ENCODE measurements at places on chromosomes 11 and 22.

- no peak for DNase-seq
These were observed 9.8 kb downstream of the CD82 start for GRCh38 chr11:44575288-44575672.

DNA sequence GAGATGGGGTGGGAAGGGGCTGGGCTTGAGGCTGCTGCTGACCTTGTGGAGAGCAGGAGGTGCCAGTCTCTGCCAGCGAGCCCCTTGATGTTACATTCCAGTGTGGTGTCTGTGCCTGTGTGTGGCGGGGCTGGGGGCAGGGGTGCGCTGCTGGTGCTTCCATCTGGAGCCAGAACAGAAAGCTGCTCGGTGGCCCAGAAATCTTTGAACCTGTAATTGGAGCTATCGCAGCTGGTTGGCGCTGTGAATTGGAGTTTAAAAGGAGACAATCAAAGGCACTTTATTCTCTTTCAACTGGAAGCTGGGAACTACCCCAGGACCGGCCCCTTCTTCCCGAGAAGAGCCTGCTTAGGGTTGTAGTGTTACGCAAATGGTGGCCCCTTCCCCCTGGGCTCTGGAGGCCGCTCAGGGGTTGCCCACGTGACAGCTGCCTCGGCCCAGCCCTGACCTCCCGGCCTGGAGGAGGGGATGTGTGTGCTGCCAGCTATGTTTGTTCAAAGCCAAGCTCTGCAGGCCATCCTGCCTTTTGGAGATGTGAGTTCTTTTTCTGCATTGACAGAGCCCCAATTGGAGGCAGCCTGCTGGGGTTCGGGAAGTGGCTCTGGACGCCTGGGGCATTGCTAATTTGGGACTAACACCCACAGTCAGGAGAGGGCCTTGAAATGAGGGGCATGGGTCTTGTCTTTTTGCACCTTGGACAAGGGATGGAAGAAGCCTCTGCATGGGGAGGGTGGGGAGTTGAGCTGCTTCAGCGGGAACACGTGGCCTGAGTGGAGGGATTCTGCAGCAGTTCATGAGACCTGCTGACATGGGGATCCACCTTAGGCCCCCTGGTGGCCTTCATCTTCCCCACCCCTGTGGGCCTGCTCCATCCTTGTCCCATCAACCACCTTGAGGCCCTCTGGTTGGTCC, 14.0 kb upstream of the ARSA start:
- DNase-seq, result no peak

DNA sequence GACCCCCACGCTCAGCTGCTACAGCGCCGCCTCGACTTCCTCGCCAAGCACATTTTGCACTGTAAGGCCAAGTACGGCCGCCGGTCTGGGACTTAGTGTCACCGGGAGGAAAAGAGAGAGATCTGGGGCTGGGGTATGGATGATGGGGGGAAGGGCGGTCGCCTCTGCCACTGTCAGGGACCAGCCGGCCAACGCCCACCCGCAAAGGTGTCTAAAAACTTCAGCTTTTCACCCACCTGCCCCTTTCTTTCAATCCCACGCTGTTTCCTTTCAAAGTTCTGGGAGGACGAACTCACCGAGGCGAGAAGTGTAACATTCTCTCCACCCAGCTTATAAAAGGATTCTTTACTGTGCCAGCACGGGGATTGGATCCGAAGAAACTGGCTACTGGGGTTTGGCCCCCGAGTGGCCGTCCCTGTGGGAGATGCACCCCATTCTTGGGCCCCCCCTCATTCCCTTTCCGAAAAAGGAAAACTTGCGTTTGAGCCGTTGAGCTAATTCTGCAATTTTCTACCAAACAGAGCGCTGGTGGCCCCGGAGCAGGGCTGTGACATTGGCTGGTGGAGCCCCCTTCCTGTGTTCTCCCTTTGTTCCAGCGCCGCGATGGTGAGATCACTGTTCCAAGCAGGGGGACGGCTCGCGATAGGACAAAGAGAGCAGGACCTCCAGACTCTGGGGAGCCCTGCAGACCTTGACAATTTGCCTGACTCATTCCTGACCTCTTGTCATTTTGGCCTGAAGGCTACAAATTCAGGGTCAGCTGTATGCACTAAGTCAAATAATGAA, 1.8 kb downstream of the FJX1 start:
- no peak for DNase-seq

DNA sequence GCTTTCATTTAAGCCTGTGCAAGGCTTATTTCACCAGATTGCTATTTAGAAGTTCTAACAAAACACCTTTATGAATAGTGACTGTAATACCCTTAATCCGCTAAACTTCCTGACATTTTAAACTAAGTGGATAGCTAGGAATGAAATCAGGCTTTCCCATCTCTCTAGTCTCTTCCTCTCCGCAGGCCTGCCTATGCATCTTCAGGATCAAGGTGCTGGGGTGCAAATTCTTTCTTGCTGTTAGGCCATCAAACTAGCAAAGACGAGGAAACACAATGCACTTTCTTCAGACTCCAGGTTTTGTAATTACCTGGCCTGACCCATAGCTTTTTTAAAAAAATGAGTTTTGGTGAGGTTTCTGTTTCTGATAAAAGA, 149.4 kb downstream of the DBX1 start:
- DNase-seq, result no peak

GRCh38 chr11:45100339-45100738, 46.1 kb upstream of the PRDM11 start:
- DNase-seq, result peak; percentile 48

DNA sequence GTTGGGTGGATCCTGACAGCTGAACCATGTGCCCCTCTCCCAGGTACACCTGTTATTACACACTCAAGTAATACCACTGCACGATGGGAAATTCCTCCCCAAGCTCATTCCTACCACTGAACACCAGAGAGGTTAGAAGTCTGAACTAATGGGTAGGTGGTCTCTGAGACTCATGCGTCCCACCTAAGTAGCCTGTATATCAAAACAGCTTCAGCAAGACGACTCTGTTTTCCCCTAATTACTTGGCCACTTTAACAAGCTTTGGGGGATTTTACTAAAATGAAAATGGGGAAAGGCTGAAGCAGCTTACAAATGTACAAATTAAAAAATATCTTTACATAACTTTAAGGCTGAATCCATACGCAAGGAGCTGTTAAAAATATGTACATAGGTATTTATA, 29.4 kb downstream of the LGR4 start:
- DNase-seq, result no peak

DNA sequence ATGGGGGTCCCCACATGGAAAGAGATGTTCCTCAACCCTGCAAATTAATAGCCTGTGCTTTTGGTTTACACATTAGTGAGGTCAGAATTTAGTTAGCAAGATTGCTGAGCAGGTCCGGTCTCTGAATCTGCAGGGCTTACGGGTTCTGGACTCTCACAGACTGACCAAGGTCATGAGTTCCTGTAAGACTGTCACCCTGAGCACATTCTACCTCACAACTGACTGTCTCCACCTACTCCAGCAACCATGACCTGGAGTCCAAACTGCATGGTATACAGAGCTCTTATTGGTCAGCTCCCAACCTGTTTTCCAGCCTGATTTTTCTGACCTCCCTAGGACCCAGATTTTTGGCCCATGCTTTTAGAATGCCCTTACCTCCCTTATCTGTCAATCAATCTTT, 28.2 kb downstream of the DKK3 start:
- no peak for DNase-seq

- peak; percentile 97 for DNase-seq
These were observed 1.1 kb downstream of the BSCL2 start for GRCh38 chr11:62705880-62706849.

- no peak for DNase-seq
These were observed 20.8 kb upstream of the TCF20 start for GRCh38 chr22:42291287-42291686.

DNA sequence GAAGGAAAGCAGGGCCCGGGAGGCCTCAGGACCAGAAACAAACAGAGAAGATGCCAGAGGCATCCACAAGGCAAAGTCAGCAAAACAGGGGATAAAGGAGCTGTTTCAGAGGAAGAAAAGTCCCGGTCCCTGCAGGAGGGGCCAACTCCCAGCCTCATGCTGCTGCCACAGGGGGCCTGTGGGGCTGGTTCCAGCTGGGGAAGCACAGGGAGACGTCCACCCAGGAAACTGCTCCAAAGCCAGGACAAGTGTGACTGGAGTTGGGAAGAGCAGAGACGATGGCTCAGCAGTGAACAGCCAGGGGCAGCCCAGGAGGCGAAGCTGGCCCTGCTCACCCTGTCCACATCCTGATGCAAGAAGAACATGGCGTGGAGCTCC, 454.4 kb downstream of the BRD1 start:
- DNase-seq, result no peak

DNA sequence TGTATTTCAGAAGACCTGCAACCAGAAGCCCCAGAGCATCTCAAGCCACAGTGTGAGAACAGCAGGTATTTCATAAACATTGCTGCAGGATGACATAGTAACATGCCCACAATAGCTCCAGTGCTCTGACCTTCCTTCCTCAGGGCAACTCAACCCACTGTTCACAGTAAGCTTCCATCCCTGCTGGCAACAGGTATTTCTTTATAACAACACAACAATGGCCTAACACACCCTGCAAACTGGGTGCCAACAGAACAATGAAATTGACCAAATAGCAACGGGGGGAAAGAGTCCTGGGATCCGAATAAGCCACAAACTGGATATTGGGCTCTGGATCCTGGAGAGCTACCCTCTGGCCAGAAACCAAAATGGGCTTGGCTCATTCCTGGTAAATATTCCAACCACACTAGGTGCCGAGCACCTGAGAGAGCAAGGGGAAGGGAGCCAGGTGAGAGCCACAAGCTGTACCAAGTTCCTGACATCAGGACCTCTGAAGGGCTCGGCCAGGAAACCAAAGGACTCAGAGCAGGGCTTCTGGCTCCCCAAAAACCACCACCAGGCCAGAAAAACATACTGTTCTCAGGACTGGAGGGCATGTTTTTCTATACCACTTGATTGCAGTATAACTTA, 99.5 kb downstream of the MICAL3 start:
- no peak for DNase-seq

- no peak for DNase-seq
These were observed 581 bp upstream of the EIF3L start for GRCh38 chr22:37848587-37849088.

GRCh38 chr11:12765428-12765827, 91.2 kb downstream of the TEAD1 start:
- peak; percentile 73 for DNase-seq

DNA sequence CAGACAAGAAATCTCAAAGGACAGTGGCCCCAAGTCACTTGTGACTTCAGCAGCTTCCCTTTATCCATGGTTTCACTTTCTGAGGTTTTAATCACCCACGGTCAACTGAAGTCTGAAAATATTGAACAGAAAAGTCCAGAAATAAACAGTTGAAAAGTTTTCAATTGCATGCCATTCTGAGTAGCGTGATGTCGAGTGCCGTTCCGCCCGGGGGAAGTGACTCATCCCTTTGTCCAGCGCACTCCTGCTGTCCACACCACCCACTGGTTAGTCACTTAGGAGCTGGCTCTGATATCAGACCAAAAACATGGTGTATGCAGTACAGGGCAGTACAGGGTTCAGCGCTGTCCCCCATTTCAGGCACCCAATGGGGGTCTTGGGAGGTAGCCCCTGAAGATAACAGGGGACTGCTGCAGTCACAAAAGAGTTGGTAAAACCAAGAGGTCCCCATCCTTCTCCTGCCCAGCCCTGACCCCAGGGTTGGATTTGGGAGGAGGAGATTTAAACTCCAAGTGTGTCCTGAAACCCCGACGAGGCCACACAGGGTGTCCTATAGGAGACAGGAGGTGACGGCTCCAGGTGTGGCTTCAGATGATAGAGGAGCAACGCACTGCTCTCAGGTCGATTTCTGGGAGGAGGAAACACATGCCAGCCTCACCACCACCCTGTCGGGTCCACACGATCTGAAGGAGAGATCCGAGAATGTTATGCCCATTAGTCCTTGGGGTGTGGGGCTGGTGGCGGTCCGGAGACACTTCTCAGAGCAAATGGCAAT, 390.1 kb downstream of the CTTN start:
- DNase-seq, result no peak

GRCh38 chr11:68481579-68482240, 21.2 kb downstream of the PPP6R3 start:
- DNase-seq, result no peak

- no peak for DNase-seq
These were observed 12.7 kb downstream of the TSPAN4 start for GRCh38 chr11:855330-855674.

DNA sequence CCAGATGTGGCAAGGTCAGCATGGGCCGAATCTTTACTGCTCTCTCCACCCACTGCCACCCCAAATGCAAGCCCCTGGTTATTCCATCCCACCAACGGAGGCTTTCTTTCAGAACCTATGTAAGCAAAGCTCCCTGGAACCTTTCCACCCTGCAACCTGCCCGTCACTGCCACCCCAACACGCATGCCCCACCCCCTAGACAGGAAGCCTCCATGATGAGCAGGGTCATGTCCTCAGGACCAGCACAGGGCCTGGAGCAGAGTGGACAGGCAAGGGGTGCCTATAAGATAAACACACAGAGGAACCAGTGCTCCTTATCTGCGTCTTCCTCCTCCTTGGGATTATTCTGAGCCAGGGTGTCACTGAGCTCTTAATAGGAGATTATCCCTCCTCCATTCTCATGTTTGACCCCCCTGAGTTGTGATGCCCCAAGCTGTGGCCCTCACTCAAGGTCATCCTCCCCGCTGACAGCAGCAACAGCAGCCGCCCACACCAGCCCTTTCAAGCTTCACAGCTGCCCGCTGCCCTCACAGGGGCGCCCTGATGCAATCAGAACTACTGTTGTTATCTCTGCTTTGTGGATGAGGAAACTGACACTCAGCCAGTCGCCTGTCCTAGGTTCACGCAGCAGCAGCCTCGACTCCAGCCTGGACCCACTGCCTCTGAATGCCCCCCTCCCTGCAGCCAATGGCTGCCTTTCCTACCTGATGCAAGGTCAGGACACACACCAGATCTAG, 647.3 kb downstream of the TBC1D22A start:
- peak; percentile 53 for DNase-seq

DNA sequence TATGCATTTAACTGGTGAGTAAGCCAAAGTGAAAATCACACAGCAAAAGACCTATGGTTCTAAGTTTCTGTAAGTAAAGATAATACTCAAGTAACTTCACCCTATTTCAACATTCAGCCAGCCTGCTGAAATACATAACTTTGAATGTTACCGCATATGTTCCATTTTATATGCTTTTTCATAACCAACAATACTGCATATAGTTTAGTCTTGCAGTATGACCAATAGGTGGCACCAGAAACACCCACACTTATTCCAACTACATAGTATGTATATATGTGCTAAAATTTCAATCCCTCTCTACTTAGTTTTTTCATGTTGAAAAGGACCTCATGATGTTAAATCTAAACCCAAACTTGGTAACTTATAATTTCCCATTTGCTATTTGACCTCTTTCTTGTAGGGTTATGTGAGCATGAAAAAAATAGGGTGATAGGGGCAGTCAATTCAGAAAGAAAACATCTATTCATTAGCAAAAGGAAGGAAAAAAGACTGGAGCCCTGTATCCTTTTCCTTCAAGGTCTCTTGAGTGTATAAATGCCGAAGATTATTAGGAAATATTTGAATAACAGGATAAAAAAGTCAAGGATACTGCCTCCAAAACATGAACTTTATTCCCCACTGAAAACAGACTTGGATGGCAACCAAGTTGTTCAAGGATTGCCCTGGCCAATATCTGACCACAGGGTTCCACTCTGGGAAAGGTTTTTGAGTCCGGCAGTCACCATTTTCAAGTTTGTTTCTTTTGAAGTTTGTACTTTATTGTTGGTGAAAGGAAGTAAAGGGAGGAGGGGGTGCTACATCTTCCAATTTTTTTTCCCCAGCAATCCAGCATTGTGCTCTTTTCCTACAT, 23.8 kb upstream of the FZD4 start:
- DNase-seq, result no peak

- no peak for DNase-seq
These were observed 358.3 kb upstream of the MTNR1B start for GRCh38 chr11:92611157-92611556.
